ENCODE measurements at places on chromosomes 1 and 21.

DNA sequence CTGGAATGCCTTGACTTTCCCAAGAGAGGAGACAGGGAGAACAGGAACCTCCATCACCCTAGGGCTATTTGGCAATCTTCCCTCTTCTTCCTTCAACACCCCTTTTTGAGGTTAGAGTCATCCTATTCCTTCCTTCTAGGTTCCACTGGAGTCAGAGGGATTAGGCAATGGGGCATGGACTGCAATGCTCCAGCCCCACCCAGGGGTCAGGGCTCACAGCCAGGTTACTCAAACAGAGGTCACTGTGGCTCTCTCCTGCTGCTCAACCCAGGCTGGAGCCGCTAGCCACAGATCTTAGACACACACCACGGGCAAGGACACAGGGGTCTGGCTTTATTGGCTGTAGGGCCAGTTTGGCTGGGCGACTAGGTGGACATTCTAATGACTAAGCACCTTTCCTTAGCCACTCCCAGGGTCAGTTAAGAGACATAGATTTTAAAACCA, 145.5 kb upstream of the NRIP1 start:
- DNase-seq: no peak

DNA sequence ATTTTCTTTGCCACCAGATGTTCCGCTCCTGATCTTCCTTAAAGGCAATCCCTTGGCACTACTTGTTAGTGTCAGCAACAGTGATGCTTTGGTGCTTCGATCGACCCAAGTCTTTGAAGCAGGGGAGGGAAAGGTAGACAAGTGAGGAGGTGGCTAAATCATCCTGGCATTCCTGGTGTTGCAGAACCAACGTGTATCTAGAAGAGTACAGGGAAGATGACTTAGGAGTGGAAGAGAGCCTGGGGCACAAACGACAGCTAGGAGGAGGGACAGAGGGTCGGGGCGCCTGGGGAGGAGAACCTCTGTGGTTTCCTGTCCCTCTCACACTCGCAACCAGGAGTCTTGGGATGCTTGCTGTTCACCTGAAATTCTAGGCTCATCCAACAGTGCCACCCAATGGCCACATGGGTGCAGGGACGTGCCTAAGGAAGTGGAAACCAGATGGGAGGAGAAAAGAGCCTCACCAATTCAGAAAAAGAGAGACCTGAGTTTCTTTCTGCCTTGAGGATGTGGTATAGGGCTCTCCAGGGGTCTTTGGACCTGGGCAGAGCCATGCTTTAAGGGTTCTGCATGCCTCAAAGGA, 9.5 kb upstream of the KCNA2 start:
- DNase-seq: no peak

DNA sequence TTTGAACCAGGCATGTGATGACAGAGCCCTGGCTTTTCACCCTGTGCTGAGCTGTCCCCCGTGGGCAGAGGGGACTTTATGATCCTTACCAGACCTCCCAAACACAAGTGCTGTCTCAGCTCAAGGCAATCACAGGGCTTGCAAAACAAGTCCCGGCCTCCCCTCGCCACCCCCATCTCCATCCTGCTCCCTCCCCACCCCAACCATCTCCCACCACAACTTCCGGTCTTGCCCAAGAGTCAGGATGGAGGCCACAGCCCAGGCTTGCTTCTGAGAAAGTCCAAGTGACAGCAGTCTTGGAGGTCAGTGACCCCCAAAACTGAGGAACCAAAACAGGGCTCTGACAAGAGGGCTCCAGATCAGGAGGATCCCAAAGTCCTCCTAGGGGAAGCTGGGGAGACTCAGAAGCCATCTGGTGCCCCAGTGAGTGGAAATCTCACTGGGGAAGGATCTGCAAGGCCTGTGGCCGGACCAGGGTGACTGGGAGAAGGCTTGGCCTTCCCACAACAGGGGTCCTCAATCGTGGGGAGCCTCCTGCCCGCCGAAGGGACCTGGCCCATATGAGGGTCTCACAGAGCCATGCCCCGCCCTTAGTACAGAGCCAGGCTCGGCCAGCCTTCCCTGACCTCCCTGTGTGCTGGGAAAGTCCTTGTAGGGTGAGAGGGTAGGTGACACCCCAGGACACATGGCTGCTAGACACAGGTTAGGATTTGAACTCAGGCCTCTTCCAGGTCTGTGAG, 4.5 kb upstream of the SDC3 start:
- DNase-seq: no peak

DNA sequence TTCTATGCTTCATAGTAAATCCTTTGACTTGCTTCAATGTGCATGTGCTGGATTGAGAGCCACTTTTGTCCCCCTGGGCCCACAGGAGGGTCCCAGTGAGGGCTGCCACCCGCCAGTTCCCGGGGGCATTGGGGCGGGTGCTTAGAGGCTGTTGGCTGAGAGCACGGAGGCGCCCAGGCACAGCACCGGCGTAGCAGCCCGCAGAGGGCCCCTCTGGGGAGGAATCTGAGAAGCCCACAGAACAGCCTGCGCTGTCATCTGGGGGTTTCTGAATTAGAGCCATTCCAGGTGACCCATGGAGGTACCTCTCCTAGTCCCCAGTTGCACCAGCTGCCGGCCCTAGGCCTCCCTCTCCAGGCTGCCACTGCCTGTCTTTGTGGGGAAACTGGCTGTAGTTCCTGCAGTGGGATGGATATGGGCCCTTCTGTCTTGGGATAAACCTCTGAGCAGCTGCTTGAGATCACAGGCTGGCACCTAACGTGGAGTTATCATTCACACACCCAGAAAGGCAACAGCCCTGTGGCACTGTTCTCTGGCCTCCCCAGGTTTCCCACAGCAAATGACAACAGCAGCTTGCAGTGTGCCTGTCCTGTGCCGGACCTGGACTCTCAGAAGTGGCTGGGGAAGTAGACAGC, 39.5 kb downstream of the TMEM51 start:
- DNase-seq: no peak

GRCh38 chr1:117812869-117813511, 116.4 kb downstream of the GDAP2 start:
- DNase-seq: no peak

DNA sequence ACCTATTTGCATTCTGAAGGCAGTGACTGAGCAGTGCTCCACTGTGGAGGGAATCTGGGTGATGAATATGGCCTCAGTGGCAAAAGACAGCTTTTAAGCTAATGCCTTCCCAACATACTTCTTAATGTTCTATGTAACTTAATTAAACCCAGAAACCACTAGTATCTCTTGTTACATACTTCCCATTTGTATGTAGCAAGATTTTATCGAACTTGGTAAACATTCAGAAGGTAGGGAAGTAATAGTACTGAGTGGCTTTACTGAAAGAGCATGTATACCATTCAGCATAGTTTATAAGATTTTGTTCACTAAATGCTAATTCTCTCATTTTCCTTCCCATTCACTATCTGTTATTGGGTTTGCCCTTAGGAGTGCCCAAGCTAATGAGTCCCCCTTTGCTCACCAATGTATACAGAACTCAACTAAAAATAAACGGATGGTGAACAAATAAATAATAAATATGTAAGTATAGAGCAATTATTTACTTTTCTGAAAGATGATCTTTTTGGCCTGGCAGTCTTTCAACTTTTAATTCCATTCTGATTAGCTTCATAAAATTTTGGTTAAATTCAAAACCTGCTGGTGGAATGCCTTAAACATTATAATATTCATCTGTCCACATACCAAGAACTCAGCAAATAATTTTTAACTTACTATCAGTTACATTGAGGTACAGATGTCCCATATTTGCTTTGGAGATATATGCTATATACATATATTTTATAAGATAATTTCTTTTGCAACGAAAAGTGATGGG, 204.4 kb downstream of the APP start:
- no peak for DNase-seq

DNA sequence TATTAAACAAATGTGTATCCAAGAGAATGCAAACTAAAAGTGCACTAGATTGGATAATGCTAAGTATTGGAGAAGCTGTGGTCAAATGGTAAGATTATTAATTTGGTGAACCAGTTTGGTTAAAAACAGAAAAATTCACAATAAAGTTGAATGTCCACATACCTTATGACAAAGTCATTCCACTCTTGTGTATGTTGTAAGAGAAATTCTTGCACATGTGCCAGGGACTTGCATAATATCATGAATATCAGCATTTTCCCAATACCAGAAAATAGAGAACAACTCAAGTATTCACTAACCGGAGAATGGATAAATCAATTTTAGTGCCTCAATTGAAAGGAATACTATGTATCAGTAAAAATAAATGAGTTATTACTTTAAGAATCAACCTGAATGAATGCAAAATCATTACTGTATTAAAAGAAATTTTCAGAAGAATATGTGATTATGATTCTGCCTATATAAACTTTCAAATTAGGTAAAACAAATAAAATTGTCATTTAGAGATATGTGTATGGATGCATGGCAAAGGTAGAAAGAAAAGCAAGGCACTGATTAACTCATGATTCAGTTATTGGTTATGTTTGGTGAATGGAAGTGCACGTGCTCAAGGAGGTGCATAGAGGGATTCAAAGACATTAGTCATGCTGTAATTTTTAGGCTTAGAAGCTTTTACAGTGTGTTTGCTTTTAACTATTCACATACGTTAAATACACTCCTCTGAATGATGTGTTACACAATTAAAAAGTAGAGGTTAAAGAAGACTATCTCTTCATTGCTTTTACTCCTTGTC, 217.4 kb upstream of the KCNK2 start:
- DNase-seq: no peak

DNA sequence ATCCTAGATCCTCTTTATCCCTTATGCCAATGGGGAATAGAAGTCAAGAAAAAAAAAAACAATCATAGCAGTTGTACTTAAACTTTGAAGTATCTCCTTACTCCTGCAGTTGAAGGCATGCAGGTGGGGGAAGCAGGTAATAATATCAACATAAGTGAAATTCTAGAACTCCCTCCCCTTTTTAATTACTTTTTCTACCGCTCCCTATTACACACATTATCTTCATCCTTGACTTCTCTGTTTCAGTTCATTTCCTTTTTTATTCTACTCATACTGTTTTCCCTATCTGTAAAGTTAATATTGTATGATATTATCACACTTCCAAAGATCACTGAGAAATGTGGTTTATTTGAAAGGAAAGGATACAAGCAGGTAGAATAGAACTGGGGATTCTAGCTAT, 962.0 kb downstream of the PLA2G4A start:
- DNase-seq: no peak

- no peak for DNase-seq
Observed at GRCh38 chr1:55146781-55147180, 68.4 kb downstream of the USP24 start.
